ENCODE measurements at places on chromosomes 16 and 17.

GRCh38 chr17:412211-413015 is 59.8 kb upstream of the RPH3AL start:
- DNase-seq: peak; percentile 51

- no peak for DNase-seq
Observed at GRCh38 chr17:28788100-28788499, 44.3 kb downstream of the TRAF4 start.

GRCh38 chr17:78142119-78142861 is 3.9 kb upstream of the C17orf99 start:
- DNase-seq: peak; percentile 69

DNA sequence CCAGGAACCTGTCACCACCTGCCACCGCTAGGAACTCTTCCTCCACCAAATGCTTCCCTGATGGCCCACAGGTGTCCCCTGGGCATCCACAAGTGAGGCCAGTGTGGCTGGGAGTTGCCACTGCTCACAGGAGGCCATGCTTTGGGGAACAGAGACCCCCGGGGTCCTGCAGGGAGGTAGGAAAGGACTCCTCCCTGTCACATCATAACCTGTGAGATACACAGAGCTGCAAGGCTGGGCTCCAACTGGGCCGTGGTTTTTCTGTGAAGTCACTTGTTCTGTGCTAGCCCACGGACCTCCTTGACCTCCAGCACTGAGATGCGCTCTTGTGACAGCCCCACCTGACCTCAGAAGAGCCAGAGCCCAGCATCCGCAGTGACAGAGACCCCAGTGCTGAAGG is 311.2 kb downstream of the C16orf95 start:
- no peak for DNase-seq

DNA sequence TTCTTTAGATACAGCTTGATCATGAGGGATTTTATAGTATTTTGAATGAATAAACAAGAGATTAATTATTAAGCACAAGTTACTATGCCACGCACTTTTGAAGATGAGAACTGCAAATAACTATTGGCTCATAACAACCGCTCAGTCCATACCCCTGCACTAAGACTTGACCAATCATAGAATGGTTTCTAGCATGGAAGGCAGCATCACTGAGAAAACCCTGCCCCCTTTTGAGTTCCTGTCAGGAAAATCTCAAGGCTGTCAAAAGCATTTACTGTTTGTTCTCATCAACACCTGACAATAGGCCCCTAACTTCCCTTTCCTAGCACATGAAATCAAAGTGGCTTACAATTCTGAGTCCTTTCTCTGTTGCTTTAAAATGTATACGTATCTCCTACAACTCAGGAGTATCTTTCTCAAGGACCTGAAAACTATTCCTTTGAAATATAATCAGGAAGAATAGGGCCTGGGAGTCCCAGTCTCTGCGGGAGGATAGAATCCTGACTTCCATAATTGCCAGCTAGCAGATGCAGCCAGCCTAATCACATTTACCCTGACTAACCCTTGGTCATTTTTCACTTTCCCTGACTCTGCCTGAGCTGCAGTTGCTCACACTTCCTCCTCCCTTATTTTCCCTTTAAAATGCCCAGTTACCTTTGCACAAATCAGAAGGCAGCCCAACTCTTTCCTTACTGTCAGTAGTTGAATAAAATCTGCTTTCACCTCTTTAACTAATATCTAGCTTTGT is 9.1 kb upstream of the MMD start:
- DNase-seq: no peak

DNA sequence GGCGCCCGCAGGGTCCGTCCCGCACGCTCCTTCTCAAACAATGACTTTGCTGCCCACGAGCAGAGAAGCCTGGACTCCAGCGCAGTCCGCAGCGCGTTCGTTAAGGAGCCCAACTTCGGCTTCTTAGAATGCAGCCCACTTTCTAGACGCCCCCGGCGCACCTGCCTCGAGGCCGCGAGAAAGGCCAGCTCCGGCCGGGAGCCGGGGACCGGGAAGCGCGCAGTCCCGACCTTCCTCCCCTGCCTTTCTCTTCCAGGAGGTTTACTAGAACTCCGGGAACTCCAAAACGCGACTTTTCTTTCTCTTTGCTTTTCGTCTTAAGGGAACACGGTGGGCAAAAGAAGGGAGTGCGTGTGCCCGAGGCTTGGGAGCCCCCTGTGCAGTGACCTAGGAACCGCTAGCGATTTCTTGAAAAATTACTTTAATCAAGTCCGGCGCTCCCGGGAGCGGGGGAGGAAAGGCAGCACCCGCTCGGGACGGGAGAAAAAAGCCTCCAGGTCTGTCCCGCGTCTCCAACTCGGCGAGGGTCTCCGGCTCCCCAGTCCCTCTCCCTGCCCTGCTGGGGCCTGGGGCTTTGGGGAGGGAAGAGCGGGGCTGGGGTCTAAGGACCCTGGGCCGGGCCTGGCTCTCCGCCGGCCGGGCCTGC is 2.6 kb downstream of the HNF1B start:
- DNase-seq: peak; percentile 22

DNA sequence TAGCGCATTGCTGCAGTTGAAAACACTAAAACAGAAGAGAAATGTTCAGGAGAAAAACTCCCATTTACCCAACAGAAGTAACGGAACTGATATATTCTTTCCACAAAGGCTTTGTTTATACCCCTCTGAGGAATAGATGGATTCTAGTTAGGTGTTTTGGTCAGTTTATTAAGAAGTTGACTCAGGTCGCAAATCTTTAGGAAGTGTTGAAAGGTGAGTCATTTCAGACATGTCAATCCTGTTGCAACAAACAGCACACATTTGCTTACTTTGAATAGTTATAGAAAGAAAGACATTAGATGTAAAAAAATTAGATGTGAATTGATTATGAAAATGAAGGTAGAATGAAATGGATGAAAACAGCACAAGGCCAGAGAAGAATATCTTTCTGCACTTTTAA is 941.0 kb downstream of the KCNJ2 start:
- DNase-seq: no peak

DNA sequence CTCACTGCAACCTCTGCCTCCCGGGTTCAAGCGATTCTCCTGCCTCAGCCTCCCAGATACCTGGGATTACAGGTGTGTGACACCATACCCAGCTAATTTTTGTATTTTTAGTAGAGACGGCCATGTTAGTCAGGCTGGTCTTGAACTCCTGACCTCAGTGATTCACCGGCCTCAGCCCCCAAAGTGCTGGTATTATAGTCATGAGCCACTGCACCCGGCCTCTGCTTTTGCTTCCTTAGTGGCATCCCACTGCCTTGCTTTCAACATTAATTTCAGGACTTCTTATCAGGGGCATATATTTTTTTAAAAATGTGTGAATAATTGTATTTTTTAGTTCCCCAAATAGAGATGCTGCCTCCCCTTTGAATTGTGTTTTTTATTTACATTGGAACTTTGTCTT is 98.8 kb downstream of the SYCE1L start:
- DNase-seq: no peak

Data from fibroblast of lung (primary cell).